ENCODE measurements at places on chromosomes 3 and 15.

- no peak for DNase-seq
Measured at GRCh38 chr3:217948-218347, 21.4 kb downstream of the CHL1 start.

GRCh38 chr15:101372960-101373525 lies 78.0 kb upstream of the SNRPA1 start:
- DNase-seq = no peak

- no peak for DNase-seq
Measured at GRCh38 chr3:55721716-55722484, 234.8 kb upstream of the WNT5A start.

DNA sequence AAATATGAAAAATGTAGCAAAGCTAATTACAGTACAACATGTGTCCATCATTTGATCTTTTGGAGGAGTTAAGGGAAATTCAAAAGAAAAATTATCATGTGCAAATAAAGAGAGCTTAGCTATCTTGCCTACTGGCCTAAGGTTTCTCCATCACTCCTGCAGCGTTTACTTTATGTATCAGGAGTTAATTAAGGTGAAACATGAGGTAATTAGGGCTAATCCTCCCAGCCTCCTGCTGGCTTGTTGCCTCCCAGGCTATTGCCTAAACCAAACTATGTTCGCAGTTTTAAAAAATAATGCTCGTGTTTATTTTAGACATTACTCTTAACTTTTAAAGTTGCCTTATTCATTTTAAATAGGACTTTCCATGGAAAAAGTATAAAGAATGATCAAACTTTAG lies 367.5 kb downstream of the ROBO2 start:
- no peak for DNase-seq

DNA sequence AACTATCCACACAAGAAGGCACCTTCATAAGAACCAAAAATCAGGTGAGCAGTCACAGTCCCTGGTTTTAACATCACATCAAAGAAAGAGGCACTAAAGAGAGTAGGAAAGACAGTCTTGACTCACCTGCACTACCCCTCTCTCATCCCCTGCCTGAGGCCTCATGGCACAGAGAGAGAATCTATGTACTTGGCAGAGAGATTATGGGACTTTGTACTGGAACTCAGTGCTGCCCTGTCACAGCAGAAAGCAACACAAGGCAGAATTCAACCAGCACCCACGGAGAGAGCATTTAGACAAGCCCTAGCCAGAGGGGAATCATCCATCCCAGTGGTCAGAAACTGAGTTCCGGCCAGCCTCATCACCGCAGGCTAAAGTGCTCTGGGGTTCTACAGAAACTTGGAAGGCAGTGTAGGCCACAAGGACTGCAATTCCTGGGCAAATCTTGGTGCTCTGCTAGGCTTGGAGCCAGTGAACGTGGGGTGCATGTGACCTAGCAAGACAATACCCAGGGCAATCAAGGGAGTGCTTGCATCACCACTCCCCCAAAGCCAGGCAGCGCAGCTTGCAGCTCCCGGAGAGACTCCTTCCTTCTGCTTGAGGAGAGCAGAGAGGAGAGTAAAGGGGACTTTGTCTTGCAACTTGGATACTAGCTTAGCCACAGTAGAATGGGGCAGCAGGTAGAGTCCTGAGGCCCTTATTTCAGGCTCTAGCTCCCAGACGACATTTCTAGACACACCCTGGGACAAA lies 8.5 kb upstream of the RUVBL1 start:
- DNase-seq = no peak

DNA sequence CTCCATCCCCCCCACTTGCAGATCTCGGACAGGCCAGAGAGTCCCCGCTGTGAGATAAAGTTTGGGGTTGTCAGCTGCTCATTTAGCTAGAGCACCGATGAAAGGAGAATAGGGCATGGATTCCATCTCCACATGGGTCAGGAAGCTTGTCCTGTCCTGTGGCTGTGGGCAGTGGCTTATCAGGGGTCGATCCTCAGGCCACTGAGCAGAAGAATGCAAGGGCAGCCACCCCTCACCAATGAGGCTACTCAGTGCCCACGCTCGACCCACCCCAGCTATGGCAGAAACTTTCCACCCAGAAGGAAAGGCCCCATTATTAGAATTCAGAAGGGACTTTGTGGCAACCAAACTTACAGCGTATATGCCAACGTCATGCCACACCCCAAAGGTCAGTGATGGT lies 43.3 kb downstream of the CPN2 start:
- DNase-seq = no peak

DNA sequence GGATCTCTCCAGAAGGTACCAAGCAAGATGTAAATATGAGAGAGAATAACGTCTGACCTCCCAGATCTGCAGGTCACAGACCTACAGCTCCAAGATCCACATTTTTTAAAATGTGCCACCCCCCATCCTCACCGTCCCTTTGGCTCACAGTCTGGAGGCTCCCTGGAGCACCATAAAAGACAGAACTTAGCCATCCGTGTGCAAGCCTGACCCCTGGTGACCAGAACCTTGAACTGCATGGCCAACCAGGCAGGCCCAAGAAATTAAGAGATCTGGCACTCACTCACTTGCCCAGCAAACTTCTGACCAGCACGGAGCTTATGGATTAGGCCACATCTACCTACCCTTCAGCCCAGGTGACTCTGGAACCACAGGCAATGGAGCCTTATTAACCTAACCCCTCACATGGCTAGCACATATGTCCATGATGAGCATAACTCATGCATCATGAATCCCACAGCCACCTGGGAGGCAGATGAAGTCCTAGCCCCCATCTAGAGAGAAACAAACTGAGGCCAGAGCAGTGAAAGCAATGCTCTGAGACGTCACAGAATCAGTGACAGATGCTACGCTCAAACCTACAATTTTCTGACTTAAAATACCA lies 275.3 kb downstream of the UACA start:
- peak; percentile 92 for DNase-seq

- no peak for DNase-seq
Measured at GRCh38 chr3:102614021-102614569, 179.3 kb downstream of the ZPLD1 start.

DNA sequence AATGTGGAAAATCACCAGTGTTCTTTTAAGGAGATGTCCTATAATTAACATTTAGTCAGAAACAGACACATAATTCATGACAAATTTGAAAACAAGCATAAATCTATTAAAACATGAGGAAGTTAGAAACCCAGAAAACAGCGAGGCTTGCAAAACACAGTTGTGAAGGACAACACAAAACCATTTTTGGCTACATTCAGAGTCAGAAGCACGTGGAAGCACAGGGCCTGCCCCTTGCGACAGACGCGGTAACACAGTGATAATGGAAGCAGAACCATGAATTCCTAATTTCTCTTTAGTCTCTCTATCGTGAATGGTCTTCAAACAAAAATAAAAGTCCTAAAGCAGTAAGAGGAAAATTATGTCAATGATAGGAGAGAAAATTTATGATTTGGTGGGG lies 12.2 kb downstream of the NCEH1 start:
- no peak for DNase-seq

- DNase-seq = peak; percentile 47
Measured at GRCh38 chr3:52323526-52324295, 7.6 kb downstream of the DNAH1 start.

DNA sequence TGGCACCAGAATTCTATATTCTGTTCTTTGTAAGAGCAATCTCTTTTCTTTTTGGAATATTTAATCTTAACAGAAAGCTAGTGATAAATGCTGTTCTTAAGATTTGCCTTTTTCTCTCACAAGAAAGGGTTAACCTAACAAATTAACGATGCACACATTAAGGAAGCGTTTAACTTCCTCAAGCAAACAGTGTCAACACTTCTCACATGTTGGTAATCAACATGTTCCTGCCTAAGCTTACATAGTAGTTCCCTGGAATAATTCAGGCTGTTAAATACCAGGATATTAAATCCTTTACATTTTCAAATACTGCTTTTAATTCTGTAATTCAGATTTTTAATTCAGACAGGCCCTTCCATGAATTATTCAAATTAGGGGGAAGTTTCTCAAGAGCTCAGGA lies 67.4 kb upstream of the RPL35A start:
- DNase-seq = no peak

DNA sequence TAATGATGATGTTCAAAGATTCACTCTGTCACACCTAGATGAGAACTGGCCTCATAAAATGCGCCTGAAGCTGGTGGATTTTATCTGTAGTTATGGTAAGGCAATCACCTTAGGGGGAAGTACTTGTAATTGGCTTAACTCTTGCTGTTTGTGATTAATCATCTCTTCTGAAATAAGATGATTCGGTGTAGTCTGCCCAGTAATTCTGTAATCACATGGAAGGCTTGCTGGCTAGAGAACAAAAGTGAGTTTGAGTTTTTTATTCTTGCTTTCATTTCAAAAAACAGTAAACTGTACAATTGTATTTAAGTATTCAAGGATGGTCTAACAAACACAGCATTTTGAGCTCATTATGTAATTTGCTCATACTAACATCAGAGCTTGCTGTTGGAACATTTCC lies 72.1 kb downstream of the OTOL1 start:
- no peak for DNase-seq

DNA sequence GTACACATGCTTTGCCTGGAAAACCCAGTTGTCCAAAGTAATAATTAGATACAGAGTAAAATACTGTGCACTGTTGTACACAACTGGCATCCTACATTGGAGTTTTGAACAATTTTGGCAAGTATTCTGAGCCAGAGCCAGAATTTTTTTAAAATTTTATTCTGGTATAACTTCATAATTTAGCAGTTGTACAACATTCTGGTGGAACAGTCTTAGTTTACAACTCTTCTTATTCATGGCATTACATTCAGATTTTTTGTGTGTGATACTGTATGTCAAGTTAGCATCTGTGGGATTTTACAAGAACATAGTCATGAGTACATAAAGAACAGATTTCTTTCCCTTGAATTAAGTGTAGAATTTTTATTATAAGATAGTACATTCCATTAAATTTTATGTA lies 67.5 kb downstream of the SLC49A4 start:
- DNase-seq = no peak

GRCh38 chr15:69311319-69311721 lies 12.6 kb downstream of the PAQR5 start:
- DNase-seq = no peak

GRCh38 chr15:69104050-69104750 lies 56.2 kb upstream of the GLCE start:
- DNase-seq = no peak

DNA sequence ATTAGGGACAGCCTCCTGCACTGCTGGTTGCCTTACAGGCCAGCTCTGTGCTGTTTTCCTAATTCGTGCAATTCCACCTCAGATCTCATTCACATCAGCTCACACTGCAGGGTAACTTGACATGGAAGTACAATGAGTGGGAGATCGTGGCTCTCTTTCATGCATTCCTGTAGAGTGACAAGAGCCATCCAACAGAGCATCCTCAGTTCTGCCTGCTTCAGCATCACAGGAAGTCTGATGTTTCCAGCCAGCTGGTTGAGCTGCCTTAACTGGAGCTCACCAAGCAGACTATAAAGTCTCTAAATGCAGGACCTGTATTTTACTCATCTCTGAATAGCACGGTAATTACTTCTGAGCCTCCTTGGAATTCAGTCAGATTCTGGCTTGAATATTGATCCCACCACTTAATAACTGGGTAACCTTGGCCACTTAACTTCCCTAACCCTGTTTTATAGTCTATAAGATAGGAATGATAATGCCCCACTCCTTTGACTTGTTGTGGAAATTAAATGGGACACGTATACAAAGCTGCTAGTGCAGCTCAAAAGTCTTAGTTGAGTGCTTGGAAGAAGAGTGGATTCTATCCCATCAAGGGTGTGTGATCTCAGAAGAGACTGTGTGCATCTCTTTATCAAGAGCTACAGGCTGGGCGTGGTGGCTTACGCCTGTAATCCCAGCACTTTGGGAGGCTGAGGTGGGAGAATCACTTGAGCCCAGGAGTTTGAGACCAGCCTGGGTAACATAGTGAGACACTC lies 1.4 kb upstream of the DIS3L start:
- DNase-seq = no peak

GRCh38 chr15:40943764-40944365 lies 9.4 kb upstream of the CHAC1 start:
- DNase-seq = no peak

GRCh38 chr3:184289426-184289938 lies 9.6 kb upstream of the PSMD2 start:
- peak; percentile 89 for DNase-seq

- DNase-seq = peak; percentile 81
Measured at GRCh38 chr15:40873694-40874561, at the start of gene RHOV. TSS of gene RHOV (minus strand) at chr15:40874234. CDS start at chr15:40874139, 95 bp downstream.

GRCh38 chr3:12444582-12445471 lies 39.5 kb upstream of the TSEN2 start:
- peak; percentile 94 for DNase-seq

DNA sequence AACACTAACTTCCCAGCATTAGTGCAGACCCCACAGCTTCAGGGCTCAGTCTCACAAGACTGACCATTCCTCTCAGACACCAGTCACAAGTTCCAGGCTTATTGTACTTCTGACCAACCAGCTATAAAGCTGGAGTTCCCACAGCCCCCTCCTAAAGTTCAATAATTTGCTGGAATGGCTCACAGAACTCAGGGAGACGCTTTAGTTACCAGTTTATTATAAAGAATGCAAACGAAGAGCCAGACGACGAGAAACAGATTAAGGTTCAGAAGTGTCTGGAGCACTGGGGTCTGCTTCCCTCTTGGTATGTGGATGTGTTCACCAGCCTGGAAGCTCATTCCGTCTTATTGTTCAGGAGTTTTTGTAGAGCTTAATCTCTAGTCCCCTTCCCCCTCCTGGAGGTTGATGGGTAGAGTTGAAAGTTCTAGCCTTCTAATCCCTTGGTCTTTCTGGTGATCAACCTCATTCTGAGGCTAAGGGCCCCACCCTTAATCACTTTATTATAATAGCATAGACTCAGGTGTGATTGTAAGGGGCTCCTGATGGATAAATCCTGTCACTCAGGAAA lies 4.8 kb upstream of the CSRNP1 start:
- no peak for DNase-seq

DNA sequence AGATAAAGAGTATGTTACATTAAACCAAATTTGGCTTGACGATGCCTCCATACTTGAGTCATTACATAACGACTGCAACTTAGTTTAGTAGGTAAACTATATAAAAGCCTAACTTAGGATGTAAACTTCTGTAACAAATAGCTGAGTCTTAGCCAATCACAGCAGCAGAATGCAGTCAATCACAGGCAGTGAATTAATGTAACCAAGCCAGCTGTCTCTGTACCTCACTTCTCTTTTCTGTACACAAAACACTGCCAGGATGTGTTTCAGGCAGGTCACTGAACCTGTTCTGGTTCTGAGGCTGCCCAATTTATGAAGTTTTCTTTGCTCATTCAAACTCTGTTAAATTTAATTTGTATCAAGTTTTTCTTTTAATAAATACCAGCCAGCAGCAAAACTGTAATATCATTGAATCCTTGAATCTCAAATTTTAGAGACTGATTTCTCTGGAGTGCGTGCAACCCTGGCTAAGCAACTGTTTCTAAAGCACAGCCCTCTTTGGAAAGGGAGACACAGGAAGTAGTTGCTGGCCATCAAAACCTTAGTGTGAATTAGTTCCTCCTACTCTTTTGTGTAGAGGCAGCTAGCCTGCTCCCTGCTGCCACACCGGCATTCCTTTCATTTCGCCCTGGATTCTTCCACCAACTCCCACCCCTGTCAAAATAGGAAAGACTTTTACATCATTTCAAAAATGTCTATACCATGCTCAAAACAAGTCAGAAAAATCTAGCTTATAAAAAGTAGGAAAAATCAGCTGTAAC lies 15.2 kb downstream of the RFTN1 start:
- DNase-seq = no peak

- DNase-seq = no peak
Measured at GRCh38 chr3:152026033-152026556, 152.7 kb downstream of the SUCNR1 start.
